Activated naive CD8-positive, alpha-beta T cell treated with anti-CD3 and anti-CD28 coated beads, Interleukin-2, amount 10 ng/mL, durations not matched to agents 7 days and 5 days (primary cell): ENCODE measurements at places on chromosomes 3 and 15. TPM values are rescaled to one million over a fixed set of nuclear protein-coding genes. Genes with fewer than 3 reads are reported as not detected.

GRCh38 chr15:31974855-31975829 is 55.2 kb upstream of the CHRNA7 start:
- no peaks in the 10 kb centered on the region for H3K36me3 ChIP-seq
- H3K4me1 ChIP-seq = peaks cover 5% of the 10 kb centered on the region
- peak overlapping the region; percentile 14 for H3K4me3 ChIP-seq
- DNase-seq = no peak

DNA sequence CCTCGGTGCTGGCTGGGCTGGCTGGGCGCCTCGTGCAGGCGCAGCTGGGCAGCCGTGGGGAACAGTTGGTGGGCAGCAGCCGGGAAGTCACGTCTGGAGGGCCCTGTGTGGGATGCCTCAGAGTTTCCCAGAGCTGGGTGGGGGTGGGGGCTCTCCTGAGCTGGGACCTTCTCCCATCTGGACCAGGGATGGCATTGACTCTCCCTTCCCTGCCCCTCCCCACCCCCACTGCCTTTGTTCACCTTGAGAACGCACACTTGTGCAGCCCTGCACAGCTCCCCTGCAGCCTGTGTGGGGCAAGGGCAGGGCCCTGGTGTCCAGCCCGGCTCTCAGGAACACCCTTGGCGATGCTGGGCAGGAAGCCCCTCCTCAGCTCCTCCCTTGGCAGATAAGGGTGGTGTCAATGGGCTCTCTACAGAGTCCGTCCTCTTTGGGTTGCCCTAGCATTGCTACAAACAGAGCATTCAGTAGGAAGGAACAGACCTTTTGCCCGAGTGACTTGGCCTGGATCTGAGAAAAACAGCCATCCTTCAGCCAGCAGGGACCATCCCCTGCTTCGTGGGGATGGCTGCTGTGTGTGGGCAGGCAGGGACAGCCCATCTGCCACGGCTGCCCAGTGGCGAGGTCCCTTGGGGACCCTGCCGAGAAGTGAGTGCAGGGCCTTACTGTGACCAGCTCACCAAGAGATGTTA is 25.5 kb upstream of the KLF13 start:
- no peak overlapping the region for H3K27ac ChIP-seq
- peaks cover 12% of the 10 kb centered on the region for H3K4me1 ChIP-seq
- H3K27me3 ChIP-seq = peaks cover 1% of the 10 kb centered on the region
- no peak overlapping the region for H3K4me3 ChIP-seq

GRCh38 chr3:12369598-12369997 is 80.7 kb downstream of the PPARG start:
- H3K27me3 ChIP-seq = peaks cover 2% of the 10 kb centered on the region
- no peaks in the 10 kb centered on the region for H3K36me3 ChIP-seq
- H3K27ac ChIP-seq = no peak overlapping the region
- DNase-seq = no peak

GRCh38 chr3:102098130-102098885 is 249.0 kb downstream of the NFKBIZ start:
- peaks cover 7% of the 10 kb centered on the region for H3K36me3 ChIP-seq
- no peak overlapping the region for H3K27ac ChIP-seq
- no peak overlapping the region for H3K4me3 ChIP-seq
- DNase-seq = no peak
- H3K27me3 ChIP-seq = no peaks in the 10 kb centered on the region

- no peak overlapping the region for H3K4me3 ChIP-seq
- peaks cover 9% of the 10 kb centered on the region for H3K4me1 ChIP-seq
- no peak overlapping the region for H3K27ac ChIP-seq
- H3K27me3 ChIP-seq = peaks cover 31% of the 10 kb centered on the region
Measured at GRCh38 chr3:193874512-193874911, 261.4 kb upstream of the HES1 start.

The CCR8 gene
- 1.1 TPM for total RNA-seq

The SENP8 gene
- total RNA-seq = 1.2 TPM

The PLCB2 gene
- 173 TPM for total RNA-seq
